ENCODE measurements at places on chromosomes 4 and X.

DNA sequence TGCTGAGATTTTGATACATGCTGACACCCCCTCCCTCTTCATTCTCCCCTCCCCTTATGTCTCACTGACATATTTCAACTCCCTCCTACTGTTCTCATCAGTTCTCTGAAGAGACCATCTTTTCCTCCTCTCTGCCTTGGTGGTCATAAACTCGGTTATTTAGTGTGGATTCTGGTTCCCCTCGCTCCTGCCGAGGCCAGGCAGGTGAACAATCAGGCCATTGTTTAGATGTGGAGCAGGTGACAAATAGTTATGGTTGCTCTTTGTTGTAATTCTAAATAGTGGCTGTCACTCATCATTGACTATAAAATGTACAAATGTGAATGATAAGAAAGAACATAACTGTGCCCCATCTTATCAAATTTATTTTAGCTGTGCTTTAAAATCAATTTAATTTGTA is 324.6 kb downstream of the BCOR start:
- DNase-seq: no peak

- DNase-seq: no peak
Measured at GRCh38 chr4:61320631-61321030, 120.5 kb downstream of the ADGRL3 start.

DNA sequence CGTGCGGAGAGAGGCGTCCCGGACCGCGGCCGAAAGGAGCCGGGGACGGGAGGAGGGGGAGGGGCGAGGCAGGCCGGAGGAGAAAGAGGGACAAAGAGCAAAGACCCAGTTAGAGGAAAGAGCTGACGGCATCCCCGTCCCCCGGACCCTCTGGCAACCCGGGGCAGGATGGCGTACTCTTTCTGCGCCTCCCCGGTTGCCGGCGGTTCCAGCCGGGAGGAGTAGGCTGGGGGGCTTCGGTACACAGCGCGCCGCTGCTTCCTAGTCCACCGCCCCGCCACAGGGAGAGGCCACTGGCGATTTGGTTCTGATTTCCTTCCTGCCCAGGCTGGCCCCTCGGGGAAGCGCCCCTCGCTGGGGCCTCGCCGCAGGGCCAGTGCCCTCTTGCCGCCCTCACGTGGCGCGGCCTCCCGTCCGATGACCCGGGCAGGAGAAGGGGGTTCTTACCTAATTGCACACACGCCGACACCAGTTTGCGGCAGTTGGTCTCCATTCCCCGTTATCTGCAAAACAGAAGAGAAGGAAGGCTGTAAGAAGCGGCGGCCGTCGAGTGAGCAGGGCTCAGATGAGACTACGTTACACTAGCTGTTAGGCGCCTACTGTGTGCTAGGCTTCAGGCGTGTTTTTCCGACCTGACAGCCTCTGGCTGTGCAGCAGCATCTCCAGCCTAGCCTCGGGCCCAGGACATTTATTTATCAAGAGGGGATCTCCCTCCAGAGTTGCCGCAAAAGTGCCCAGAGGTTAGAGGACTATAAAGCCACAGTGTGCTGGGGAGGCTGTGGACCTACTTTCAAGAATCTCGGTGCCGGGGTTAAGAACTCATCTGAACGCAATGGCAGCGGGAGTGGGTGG is 9.9 kb upstream of the PITX2 start:
- no peak for DNase-seq

DNA sequence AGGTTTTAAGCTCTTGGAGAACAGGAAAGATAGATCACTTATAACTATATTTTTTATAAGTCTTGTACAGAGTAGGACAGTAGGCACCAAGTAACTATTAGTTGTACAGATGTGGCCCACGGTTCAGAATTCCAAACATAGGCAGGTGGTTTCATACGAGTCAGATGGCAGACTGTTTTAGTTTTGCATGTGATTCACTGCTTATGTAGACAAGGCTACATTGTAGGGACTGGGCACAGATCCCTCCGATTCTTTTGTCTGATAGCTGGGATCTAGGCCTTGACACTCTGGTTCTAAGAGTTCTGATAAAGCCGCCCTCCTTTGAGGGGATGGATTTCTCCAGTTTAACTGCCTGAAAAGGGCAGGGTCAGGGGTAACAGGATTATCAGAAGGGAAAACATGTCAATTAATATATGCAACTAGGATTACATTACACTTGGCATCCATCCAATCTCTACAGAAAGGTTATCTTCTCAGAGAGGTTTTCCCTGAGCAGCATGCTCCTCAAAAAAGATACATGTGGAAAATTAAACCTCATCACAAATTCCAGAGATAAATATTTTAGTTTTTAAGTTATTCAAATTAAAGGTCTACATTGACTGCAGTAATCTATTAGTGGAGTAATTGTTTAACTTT is 87.8 kb downstream of the SPRY1 start:
- DNase-seq: no peak

GRCh38 chr4:79439489-79439888 is 31.5 kb upstream of the GK2 start:
- DNase-seq: no peak

GRCh38 chr4:101280866-101281600 is 66.3 kb downstream of the PPP3CA start:
- no peak for DNase-seq
